ENCODE measurements at places on chromosomes 7 and 10.

GRCh38 chr7:34015651-34016050 lies 110.3 kb downstream of the BMPER start:
- DNase-seq, result no peak

- DNase-seq, result no peak
These were observed 88.1 kb upstream of the KMT2C start for GRCh38 chr7:152523916-152524315.

DNA sequence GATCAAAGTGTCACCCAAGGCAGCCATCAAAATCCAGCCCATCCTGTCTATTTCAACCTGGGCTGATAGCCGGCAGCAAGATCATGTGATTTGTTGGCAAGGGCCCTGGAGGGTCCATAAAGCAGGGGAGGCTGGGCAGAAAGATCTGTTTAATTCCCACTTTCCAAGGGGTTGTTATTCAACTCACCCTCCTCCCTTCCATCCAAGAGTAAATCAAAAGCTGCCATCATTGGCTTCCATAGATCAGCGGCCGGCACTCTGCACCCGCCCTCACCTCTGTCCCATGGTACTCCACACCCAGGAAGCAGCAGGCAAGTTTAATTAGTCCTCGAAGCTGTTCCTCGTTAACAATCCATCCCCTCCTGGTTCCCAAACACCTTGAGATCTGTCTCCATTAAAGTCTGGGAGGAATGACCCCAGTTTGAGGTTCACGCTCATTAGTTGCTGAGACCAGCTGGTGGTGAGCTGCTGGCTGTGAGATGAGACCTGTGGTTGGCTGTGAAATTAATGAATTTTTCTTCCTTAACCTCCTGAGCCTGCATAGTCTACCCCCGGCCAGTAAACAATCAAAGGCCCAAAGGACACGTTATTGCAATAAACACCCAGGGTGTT lies 120.6 kb upstream of the CHST15 start:
- no peak for DNase-seq

GRCh38 chr10:30775779-30776591 lies 146.4 kb upstream of the LYZL2 start:
- DNase-seq, result no peak

GRCh38 chr10:27241010-27241651 lies 534 bp upstream of the ACBD5 start:
- DNase-seq, result no peak

DNA sequence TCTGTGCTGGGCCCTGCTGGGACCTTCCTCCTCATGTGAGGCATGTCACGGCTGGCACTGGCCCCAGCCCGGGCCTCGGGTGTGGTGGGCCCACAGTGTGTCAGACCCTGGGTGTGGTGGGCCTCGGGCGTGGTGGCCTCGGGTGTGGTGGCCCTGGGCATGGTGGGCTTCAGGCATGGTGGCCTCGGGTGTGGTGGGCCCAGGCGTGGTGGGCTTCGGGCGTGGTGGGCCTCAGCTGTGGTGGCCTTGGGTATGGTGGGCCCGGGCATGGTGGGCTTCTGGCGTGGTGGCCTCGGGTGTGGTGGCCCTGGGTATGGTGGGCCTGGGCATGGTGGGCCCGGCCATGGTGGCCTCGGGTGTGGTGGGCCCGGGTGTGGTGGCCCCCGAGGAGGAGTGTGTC lies 40.4 kb downstream of the NKX6-2 start:
- DNase-seq, result no peak

- DNase-seq, result no peak
These were observed 22.7 kb downstream of the RBM28 start for GRCh38 chr7:128321044-128321422.

DNA sequence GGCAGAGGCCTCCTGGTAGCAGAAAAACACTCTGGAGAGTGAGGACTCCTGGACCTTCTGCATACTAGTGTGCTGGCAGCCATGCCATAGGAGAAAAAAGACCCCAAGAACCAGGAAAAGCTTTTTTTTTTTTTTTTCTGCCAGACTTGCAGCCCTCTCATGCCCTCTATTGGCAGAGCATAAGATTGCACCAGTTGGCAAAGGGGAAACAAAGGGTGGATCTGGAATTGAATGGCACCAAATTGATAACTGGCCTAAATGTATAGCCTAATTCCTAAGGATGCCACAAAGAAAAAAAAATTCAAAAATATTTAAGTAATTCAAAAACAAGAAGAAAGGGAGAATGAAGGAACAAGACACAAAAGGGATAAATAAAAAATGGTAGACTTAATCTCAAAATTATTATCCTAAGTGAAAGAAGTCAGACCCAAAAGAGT lies 112.5 kb upstream of the GHITM start:
- DNase-seq, result no peak

DNA sequence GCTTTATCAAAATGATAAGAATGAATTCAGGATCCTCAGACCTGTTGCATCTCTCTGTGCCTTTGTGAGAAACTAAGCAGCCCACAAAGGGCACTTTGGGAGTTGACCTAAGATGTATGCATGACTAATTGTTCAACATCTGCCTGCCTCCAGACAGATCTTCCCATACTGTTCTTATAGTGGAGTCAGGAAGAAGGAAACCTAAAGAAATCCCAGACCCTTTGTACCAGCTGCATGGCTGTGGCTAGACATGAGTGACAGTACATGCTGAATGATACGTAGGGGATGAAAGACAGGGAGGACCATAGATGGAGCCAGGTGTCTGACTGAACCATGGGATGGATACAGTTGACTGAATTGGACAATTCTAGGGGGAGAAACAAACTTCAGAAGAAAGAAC lies 148.7 kb upstream of the PCGF5 start:
- DNase-seq, result no peak

GRCh38 chr10:24502006-24502405 lies 221.7 kb downstream of the ARHGAP21 start:
- DNase-seq, result no peak

- DNase-seq, result no peak
These were observed 1.4 kb upstream of the OSBPL3 start for GRCh38 chr7:24981171-24981951.

- DNase-seq, result no peak
These were observed 7.9 kb downstream of the LUC7L2 start for GRCh38 chr7:139367438-139368155.

- DNase-seq, result no peak
These were observed 20.3 kb downstream of the NACAD start for GRCh38 chr7:45068236-45069023.

DNA sequence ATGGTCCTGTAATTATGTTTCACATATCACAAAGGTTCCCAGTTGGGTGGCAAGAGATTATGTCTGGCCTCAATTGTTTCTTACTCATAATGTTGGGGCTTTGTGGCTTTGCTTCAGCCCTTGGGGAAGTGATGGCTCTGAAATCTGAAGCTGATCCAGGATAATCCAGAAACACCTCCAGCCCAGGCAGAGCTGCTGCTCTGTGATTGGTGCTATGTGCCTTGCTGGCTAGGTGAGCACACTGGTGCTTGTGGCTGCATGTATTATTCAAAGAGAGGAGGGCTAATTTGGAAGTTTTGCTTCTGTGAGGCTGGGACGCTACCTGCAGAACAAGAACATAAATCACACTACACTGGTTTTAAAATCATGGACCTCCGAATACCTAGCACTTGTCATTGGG lies 346.6 kb upstream of the MGMT start:
- no peak for DNase-seq

DNA sequence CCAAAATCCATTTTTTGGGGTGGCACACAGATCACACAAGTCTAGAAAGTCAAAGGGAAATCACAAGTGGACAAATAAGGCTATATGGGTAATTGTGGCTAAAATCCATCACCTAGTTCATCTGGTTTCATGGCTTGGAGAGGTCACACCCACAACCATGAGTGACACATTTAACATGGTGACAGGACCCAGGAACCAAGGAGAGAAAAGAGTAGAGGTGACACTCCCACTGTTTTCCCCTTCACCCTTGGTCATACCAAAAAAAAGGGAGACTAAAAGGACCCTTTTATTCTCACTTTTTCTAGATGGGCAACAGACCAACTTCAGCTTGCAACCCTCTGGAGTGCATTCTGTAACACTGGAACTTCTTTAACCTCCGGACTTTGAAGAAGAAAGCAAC lies 46.2 kb upstream of the ZNF107 start:
- no peak for DNase-seq

- no peak for DNase-seq
These were observed 20.4 kb upstream of the INMT start for GRCh38 chr7:30731581-30731980.

DNA sequence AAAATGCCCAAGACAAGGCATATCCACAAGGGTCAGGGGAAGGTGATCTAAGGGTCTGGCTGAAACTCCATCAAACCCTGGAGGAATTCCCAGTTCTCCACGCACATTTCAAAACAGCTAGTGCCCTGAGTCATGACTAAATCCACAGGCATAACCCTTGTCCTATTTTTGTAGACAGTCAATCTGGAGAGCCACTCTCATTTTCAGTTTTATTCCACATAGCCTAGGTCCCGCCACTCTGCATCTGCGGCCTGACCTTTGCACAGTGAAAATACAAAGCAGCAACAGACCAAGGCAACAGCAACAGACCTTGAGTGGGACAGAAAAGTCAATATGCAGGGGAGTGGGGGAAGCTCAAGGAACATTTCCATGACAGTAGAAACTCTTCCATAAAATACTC lies 201.4 kb upstream of the NPVF start:
- DNase-seq, result no peak

- no peak for DNase-seq
These were observed 45.4 kb upstream of the MBL2 start for GRCh38 chr10:52818019-52818418.

DNA sequence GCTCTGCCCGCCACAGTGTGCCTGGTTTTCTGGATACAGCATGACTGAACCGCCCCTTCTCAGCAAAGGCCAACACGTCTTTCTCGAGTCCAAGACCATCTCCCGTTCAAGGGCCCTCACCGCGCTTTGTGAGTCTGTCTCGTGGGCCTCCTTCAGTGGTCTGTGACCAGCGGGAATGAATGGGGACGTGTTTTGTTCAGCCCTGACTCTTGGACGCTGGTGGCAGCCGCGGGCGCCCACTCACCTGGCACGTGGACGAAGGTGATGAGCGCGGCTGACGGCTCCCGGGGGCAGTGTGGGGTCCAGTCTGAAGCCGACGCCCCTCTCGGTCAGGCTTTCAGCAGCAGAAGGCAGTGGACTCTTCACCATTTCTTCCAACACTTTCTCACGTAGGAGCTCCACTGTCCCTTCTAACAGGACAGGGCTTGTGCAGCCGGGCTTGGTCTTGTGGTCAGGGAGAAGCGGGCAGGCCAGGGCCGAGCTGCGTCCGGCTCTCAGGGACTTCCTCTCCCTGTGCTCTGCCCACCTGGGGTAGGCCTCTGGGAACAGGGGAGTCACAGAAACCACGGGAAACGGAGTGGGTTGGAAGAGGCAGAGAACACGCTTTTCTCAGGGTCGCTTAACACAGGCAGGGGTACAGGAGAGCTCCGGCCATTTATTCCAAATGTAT lies 30.4 kb downstream of the AMZ1 start:
- DNase-seq, result no peak

DNA sequence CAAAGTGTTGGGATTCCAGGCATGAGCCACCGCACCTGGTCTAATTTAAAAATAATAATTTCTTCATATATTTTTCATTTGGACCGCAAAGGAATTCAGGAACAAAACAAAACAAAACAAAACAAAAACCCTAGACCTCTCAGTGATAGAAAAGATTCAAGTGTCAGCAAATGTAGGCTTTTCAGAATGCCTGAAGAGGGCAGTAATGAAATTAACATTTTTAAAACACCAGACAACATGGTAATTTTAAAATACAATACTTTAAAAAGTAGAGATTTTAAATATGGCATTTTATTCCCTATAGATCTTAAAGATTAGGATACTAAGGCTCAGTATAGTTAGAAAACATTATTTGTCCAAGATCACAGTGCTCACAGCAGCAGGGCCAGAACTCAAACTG lies 36.6 kb downstream of the DNMBP start:
- DNase-seq, result no peak

DNA sequence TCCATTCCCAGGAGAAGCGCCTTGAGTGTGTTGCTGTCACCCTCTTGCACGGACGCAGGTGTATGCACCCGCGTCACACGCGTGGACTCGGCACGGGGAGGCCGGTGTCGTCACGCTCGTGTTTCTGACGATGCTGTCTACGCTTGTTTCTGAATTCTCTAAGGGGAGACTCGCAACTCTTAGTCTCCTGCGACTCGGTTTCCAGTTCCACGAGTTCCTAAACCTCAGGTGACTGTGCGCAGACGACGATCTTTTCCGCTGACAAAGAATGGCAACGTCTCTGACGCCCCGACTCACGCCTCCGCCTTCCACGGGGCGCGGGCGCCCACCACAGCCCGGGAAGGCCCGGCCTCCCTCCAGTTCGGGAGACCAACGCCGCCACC lies 579 bp downstream of the IDI1 start:
- no peak for DNase-seq

GRCh38 chr10:124636271-124636995 lies 107.7 kb downstream of the FAM53B start:
- no peak for DNase-seq

GRCh38 chr7:5780801-5781496 lies 514 bp downstream of the RNF216 start:
- DNase-seq, result no peak

DNA sequence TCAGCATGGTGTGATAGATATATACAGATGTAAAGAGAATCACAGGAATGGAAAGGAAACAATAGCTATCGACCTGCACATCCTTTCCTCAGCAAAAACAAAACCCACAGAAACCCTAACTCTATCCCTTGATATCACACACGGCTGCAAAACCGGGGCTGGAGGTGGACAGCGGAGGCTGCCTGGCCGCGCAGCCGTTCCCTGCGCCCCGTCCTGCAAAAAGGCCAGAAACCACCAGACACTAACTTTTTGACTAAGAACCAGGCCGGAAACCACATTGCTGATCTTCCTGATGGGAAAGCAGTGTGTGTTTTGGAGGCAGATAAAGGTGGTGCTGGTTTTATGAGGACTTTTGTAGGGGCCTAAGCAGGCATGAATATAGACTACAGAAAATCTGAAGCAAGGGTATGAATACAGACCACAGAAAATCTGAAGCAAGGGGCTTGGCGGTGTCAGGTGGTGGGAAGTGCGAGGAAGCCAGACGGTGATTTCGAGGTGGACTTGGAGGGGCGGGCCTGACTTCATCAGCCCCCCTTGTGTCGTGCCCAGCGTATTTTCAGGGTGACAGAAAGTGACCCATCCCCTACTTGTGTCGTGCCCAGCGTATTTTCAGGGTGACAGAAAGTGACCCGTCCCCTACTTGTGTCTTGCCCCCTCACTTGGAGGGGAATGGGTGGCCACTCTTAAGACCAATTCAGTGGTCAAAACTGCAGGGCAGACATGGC lies 123.3 kb downstream of the WDR37 start:
- DNase-seq, result no peak

DNA sequence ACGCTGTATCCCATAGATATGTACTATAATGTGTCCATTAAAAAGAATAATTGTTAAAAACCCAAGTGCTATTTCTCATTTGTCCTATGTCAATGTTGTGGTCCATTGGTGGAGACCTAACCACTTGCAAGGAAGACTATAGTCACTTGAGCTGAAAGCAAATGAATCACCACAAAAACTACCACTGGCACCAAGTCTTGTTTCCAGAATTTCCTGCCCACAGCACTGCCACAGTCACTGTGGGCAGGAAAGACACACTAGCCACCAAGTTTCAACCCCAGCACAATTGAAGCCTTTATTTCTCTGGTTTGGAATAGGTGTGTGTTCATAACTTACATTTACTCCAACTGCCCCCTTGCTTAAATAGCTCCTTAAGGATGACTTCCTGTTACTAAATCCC lies 12.4 kb downstream of the DIP2C start:
- no peak for DNase-seq

- DNase-seq, result no peak
These were observed 47.3 kb upstream of the INSYN2A start for GRCh38 chr10:127243490-127244272.
